GM12865 (cell line): ENCODE measurements at places on chromosomes 5 and 9.

DNA sequence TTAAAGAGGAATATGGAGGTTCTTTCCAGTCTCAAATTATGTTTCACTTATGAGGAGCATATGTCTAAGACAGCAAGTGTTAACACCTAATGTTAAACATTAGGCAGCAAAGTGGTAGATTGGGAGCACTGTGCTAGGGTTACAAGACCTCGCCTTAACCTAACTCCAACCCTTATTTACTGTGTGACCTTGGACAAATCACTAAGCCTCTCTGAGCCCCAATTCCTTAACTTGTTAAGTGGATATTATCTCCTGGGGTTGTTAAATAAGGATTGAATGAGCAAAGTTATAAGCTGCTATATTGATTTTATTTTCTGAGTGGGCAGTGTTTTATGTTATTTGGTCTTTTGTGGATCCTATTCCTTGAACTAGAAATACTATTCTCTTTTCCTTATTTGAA is 38.3 kb downstream of the TMEFF1 start:
- no peak for DNase-seq

GRCh38 chr5:157470631-157471030 is 10.6 kb downstream of the NIPAL4 start:
- DNase-seq, result no peak

- DNase-seq, result peak; percentile 76
These were observed 12.0 kb downstream of the GPSM1 start for GRCh38 chr9:136339173-136339957.

DNA sequence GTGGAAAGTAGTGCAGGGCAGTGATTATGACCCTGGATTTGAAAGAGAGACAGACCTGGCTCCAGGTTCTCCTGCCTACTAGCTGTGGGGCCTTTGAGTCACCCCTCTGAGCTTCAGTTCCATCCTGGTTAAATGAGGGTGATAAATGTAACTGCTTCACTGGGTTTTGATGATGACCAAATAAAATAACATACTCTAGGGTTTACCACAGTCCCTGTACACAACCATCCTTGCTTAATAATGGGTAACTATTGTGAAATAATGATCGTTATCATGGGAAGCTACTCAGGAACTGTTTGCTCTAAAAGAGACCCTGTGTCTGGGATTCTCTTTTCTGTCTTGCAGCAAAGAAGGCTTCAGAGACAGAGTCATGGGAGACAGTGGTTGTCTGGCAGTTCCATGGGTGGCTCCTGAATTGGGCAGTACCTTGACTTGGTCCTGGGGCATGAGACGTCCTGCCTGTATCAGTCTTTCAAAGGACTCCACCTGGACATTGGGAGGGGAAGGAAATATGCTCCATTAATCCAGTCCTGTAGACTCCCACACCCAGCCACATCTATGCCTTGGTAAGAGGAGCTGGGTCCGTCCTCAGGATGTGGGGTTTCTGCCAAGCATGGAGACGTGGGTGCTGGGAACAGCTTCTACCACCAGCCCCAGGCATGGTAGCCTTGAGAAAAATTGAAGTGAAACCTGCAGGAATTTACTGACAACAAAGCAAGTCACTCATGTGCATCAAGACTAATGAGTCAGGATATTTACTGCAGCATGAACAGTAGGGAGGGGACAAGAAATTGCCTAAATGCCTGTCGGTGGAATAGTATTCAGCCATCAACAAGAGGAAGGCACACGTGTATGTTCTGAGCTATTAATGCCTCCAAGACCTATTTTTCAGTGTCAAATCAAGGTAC is 23.4 kb downstream of the AKNA start:
- DNase-seq, result peak; percentile 32
